ENCODE measurements at places on chromosomes 2 and 18. TPM values are rescaled to one million over a fixed set of nuclear protein-coding genes. Genes with fewer than 3 reads are reported as not detected.

The SRD5A2 gene
- not detected for total RNA-seq

GRCh38 chr2:238066218-238066617, 5.4 kb downstream of the SCLY start:
- DNase-seq, result no peak

The XIRP2 gene
- not detected for total RNA-seq

The SERPINB7 gene
- total RNA-seq, result not detected

The VWA3B gene
- total RNA-seq, result not detected

The UGT1A3 gene
- not detected for total RNA-seq

DNA sequence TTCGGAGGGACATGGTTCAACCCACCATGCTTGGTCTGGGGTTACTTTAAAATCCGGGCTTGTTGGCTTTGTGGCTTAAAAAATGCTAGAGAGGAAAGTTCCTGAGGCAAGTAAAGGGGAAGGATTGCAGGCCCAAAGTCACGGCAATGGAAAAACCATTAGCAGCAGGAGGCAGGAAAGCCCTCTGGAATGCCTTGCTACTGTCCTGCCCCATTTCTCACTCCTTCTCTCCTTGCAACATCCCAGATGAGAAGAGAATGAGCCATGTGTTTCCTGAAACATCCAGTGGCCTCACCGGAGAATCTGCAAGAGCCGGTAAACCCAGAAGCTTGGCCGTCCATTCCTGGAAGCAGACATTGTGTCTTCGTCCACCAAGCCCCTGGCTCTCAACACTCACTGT, 97.4 kb upstream of the LCLAT1 start:
- DNase-seq, result no peak

The IL1F10 gene
- total RNA-seq, result not detected

GRCh38 chr2:168997118-168997521, 34.0 kb downstream of the ABCB11 start:
- no peak for DNase-seq

DNA sequence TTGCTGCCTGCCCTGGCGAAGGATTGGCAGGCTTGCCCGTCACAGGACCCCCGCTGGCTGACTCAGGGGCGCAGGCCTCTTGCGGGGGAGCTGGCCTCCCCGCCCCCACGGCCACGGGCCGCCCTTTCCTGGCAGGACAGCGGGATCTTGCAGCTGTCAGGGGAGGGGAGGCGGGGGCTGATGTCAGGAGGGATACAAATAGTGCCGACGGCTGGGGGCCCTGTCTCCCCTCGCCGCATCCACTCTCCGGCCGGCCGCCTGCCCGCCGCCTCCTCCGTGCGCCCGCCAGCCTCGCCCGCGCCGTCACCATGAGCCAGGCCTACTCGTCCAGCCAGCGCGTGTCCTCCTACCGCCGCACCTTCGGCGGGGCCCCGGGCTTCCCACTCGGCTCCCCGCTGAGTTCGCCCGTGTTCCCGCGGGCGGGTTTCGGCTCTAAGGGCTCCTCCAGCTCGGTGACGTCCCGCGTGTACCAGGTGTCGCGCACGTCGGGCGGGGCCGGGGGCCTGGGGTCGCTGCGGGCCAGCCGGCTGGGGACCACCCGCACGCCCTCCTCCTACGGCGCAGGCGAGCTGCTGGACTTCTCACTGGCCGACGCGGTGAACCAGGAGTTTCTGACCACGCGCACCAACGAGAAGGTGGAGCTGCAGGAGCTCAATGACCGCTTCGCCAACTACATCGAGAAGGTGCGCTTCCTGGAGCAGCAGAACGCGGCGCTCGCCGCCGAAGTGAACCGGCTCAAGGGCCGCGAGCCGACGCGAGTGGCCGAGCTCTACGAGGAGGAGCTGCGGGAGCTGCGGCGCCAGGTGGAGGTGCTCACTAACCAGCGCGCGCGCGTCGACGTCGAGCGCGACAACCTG, at the start of gene DES:
DES (plus strand) TSS at position 223 of the 857 bp plus-strand sequence; CDS start at position 309, 86 bp downstream.
- DNase-seq, result no peak

DNA sequence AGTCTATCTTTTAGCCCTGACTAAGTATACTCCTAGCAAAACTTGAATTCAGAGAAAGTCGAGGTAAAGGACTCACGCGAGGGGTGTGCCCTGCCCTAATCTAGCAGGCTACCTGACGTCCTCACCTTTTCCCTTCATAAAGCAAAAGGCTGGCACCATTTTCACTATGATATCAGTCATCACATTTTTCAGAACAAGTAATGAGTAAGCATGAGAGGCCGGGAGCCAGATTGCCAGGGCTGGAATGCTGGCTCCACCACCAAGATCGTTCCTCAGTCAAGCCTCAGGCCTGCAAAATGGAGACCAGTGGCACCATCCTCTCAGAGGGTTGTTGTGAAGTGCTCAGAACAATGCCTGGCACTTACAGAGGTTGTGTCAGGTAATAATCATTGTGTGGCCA, 18.7 kb upstream of the NCKAP5 start:
- DNase-seq, result no peak

DNA sequence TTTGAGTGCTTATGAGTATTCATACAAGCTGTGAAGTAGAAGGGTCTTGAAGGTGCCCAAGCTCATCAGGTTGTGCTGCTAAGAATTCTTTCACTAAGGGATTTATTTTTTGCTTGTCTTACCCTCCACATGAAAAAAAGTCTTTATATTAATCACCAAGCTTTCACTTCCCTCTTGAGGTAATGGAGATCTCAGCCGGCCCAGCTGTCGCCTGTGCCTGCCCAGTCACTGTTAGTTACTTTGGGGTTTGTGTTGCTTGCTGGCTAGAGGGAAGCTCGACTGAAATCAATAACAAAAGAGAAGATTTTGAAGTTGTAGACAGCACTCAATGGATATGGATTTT, 21.9 kb downstream of the MC2R start:
- DNase-seq, result no peak

- no peak for DNase-seq
Measured at GRCh38 chr18:45127405-45127804, 446.7 kb downstream of the SETBP1 start.

The ERFE gene
- total RNA-seq, result not detected

The LOXHD1 gene
- not detected for total RNA-seq

GRCh38 chr2:25233916-25234605, 65.7 kb upstream of the POMC start:
- no peak for DNase-seq

Data from activated CD4-positive, alpha-beta memory T cell treated with anti-CD3 and anti-CD28 coated beads for 36 hours (primary cell).